AG10803 (cell line): ENCODE measurements at places on chromosomes 3 and 15.

DNA sequence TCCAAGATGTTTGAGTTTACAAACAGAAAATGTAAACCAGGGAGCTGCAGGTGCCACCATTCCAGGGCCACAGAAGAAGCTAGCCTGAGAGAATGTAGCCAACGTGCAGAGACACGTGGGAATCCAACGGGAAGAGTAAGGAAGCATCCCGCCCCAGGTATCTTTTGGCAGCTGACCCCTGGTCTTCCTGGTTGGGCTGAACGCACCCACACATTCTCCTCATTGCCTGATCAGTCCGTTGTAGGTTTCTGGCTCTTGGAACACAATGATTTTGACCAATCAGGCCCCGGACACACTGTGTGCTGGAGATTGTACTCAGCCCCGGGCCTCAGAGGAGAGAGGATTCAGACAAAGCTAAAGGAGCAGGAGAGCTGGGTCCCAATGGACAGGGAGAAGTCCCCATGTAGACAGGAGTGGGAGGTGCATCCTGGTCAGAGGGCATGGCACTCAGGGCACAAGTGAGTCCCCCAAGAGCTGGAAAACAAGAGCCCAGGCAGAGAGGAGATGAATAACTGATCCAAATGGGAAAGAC is 102.3 kb downstream of the TPRA1 start:
- no peak for DNase-seq

DNA sequence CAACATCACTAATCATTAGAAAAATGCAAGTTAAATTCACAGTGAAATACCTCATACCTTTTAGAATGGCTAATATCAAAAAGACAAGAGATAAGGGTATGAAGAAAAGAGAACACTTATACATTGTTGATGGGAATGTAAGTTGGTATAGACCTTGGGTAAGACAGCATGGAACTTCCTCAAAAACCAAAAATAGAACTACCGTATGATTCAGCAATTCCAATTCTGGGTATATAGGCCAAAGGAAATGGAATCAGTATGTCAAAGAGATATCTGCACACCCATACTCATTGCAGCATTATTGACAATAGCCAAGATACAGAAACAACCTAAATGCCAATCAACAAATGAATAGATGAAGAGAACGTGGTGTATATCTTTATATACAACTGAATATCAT is 166.8 kb upstream of the LRRN1 start:
- DNase-seq, result no peak

DNA sequence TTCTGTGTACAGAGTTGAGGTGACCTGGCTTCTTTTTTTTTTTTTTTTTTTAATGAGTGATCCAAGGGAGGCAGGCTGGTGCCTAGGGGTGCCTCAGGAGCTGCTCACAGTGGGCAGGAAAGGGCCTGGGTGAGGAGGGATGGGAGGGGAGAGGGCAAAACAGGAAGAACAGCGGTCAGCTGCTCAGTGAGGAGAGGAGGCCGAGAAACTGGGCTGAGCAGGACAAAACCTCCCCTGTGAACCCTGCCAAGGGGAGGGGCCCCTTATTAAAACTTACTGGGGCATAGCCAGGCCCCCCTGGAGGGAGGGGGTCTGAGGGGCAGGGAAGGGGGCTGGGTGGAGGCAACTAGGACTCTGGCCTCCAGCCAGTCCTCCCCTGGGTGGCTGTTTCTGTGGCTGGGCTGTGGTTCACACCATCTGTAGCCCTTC is 3.5 kb downstream of the PLEKHO2 start:
- no peak for DNase-seq

- DNase-seq, result peak; percentile 14
These were observed 123.6 kb downstream of the KLHL25 start for GRCh38 chr15:85671156-85671555.

- DNase-seq, result peak; percentile 85
These were observed 196.2 kb upstream of the MRPL3 start for GRCh38 chr3:131699001-131699400.

GRCh38 chr15:81411051-81411450 is 37.0 kb upstream of the TMC3 start:
- no peak for DNase-seq
